Activated CD4-positive, alpha-beta T cell treated with anti-CD3 and anti-CD28 coated beads for 24 hours (primary cell): ENCODE measurements at places on chromosomes 16 and 17.

- DNase-seq = no peak
Observed at GRCh38 chr17:78124081-78124835, 4.3 kb downstream of the TMC6 start.

DNA sequence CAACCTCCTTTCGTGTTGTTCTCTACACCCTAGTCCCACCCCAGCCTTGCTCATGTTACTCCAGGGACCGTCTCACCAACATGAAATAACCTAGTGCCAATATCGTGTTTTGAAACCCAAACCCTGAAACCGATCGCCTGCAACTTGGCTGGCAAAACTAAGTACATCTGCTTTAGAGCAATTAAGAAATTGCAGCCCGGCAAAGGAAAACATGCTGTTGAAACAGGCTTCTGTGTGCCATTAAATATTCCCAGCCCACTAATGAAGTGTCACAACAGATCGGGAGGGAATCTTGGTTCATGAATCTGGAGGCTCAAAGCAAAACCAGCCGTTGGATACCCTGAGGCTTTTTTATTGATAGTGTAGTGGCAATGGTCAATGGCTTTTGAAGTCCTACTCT lies 48.3 kb upstream of the GPR139 start:
- no peak for DNase-seq

- DNase-seq = no peak
Observed at GRCh38 chr16:73145166-73145880, 97.4 kb upstream of the ZFHX3 start.

GRCh38 chr16:49876716-49877129 lies 20.8 kb upstream of the ZNF423 start:
- DNase-seq = no peak

DNA sequence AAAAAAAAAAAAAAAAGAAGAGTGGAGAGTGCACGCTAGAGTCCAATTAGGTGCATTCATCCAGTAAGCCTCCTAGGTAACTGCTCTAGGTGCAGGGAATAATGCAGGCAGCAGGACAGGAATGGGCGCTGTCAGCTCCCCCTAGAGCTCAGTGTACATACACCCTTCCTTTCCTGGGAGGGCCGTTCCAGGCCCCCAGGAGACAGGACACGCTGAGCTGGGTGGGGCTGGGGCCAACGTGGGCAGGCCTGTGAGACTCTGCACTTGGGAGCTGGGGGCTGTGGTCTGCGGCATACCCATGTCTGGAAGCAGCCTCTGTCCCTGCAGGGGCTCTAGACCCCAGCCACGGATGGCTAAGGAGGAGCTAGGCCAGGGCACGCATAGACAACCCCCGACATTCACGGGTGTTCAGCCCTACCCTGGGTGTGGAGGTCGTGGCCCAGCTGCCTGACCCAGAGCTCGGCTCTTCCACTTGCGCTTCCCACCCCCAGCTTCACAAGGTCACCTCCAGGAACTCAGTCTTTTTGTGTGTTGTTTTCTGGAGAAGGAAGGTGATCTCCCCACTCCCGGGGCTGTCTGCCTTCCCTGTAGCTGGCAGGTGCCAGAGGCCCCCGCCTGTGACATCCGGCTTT lies 1.0 kb upstream of the ANTKMT start:
- no peak for DNase-seq

GRCh38 chr16:83115491-83116232 lies 488.9 kb downstream of the CDH13 start:
- DNase-seq = no peak

GRCh38 chr16:25823891-25824290 lies 132.1 kb downstream of the HS3ST4 start:
- no peak for DNase-seq

DNA sequence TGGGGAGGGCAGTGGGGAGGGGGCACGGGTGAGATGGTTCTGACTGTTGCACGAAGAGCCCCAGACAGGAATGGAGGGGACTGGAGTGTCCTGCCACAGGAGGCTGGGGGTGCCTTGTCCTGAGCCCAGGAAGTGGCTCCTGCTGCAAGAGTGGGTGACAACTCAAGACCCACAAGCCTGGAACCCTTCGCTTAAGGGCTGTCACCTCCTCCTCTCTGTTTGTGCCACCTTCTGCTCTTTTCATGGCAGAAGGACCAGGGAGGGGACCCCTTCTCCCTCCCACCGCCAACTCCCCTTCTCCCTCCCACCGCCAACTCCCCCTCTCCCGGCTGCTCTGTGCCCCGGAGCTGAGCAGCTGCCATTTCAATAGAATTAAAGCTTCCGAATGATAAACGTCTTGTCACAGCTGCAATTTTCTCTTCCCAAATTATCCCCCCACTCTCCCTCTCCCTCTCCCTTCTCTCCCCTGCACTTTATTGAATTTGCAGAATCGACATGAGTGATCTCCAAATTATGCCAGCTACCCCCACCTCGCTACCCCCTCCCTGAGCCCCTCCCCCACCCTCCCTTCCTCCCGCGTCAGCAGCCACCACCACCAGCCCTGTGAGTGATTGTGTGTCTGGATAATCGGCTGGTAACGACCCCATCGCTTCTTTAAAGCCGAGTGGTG lies 13.7 kb downstream of the GJD3 start:
- DNase-seq = no peak

DNA sequence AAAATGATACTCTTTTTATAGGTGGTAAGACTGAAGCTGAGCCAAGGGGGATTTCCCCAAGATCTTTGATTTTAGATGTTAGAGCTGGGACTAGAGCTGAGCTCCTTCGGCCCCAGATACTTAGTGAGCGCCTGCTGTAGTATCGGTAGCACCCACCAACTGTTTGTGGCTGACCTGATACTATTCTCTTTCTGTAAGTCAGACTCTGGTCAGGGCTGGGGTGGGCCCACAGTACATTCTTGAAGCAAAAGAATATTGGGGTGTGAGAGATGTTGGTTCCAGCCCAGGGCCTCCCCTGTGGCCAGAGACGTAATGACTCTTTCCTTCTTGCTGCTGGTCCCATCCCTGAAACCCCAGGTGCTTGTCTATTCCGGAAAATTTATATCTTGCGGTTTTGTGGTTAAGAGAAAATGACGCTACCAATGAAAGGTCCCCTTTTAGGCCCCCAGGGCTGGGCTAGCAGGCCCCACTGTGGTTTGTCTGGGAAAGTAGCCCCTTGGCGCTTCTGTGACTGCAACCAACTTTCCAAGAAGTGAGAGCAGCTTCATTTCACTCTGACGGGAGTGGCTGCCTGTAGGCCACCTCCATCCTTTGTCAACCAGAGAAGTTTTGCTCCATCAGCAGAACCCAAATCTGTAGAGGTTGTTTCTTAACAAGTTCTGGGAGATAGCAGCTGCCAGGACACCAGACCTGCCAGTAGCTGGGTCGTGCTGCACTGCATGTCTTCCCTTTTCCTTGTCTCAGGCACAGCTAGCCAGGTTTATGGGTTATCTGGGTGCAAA lies 86.4 kb upstream of the LGALS9 start:
- peak; percentile 36 for DNase-seq

DNA sequence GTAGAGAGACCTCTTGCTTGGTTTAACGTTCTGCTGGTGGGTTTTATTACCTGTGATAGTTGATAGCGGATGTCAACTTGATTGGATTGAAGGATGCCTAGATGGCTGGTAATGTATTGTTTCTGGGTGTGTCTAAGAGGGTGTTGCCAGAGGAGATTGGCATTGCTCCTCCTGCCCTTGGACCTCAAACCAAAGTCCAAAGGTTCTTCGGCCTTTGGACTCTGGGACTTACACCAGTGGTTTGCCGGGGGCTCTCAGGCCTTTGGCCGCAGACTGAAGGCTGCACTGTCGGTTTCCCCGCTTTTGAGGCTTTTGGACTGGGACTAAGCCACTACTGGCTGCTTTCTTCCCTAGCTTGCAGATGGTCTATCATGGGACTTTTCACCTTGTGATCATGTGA lies 17.5 kb upstream of the TNRC6C start:
- no peak for DNase-seq

GRCh38 chr17:74865504-74866197 lies 6.0 kb upstream of the GRIN2C start:
- no peak for DNase-seq

- DNase-seq = no peak
Observed at GRCh38 chr17:55487695-55488432, 23.4 kb downstream of the SMIM36 start.

- no peak for DNase-seq
Observed at GRCh38 chr16:89080196-89080853, 13.3 kb upstream of the ACSF3 start.

DNA sequence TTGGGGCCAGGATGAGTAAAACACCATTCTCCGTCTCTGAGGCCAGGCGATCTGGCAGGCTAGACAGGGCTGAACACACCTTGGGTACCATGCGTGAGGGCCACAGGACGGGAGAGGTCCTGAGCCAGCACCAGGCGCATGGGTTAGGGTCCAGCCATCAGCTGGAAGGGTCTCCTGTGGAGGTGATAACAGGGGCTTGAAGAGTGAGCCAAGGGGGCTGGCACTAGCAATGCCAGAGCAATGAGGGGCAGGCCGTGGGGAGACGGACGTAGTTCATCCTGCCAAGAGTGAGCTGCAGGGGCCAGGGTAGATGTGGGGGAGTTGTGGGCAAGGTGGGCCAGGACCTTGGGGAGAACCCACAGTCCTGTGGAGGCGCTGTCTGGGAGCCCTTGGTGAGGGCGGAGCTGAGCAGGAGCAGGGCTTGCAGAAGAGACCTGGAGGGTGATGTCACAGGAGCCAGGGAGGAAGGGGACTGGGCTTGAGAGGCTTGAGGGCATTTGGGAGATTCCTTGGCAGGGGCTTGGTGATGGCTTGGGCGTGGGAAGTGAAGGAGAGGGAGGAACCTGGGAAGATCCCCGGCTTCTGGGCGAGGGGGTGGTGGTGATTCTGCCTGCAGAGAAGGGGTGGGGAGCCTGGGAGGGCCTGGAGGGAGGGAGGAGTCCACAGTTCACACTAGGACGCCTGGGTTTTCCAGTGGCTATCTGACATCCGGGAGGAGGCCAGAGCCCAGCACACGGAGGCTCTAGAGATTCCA lies 6.3 kb upstream of the NPTX1 start:
- DNase-seq = no peak

GRCh38 chr17:2140683-2141082 lies 85.8 kb downstream of the HIC1 start:
- DNase-seq = no peak
